ENCODE measurements at places on chromosomes 16 and 17.

- no peak for DNase-seq
Observed at GRCh38 chr17:13297183-13297582, 279.4 kb upstream of the ELAC2 start.

DNA sequence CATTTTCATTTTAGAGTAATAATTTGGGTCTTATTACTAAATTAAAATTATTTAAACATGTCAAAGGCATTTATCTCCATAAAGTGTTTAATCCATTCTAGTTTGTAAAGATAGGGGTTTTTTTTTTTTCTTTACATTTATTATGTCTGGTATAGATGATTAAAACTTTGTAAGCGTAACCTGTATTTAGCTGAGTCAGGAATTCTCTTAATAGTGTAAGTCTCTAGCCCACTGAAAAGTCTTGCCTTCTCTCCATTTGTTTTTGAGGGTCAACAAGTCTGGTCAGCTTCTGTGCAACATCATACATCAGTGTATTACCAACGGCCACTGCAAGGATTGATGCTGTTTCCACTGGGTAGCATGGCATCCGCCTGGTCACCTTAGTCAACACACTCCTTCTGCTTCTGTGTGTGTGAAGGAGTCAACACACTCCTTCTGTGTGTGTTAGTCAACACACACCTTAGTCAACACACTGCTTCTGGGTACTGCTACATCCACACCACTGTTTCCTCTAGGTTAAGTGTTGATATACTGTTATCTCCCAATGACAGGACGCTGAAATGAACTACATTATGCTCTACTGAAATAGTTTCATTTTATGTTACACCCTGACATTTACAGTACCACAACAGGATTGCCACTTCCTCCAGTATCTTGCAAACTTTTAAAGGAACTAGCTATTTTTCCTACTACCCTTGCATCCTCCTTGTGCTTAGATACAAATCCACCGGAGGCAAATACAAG is 37.3 kb upstream of the VWA3A start:
- DNase-seq, result no peak

GRCh38 chr17:54967621-54968261 is 713 bp downstream of the COX11 start:
- DNase-seq, result peak; percentile 14

- DNase-seq, result no peak
Observed at GRCh38 chr17:79785900-79786810, 8.2 kb downstream of the CBX2 start.

DNA sequence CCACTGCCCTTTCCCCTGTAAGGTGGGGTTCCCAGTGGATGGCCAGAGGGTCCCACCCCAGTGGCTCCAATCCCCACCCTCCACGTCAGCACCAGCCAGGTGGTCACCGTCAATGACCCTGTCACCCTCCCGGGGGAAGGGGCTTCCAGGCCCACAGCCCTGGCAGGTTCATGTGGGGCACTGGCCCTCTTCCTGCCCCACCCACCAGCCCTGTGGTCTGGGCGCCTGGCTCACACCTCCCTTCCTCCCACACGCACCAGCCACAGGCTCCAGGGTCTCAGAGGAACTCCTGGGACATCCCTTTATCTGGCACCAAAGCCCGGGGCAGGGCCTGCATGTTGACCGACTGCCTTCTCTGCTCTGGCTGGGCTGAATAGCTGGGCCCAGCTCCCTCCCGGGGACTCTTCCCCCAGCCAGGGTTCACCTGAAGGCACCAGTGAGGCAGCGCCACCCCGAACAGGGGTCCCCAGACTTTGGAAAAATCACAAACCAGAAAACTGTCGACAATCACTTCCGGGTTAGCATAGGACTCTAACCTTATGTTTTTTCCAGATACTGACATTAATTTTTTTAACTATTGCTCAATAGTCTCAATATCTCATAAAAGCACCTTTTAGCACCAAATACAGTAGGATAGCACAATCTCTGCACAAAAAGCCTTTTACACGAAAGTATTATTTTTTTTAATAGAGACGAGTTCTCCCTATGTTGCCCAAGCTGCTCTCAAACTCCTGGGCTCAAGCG is 21.9 kb upstream of the ZC3H18 start:
- no peak for DNase-seq

DNA sequence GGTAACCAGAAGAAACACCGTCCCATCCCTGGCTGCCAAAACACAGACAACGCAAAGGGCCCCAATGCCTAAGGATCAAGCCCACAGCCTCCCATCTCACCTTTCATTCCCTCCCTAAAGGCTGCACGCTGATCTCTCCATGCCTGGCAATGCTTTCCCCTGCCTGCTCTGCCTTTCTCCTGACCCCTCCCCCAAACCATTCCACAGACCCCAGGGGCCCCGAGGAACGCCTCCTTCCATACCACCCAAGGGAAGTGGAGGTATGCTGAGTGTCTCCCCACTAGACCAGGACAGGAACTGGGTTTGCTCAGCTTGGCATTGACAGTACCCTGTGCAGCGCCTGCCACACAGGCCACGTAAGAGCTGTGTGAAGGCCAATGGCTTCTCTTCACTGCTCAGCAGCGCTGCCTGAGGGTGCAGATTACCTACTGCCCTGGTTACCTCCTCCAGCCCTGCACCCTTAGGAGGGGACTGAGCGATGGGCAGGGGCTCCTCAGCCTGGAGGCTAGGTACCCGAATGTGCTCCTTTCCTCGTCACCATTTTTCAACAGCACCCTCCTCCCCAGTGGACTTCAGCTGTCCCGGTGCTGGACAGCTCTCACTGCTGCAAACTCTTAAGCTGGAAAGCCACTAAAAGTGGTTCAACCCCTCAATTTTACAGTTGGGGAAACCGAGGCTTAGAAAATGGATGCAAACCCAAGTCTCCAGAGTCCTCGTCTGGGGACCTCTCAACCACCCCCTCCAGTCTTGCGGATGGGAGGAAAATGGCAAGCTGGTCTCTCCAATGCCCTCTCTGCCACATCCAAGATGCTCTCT is 45.0 kb downstream of the SRCIN1 start:
- no peak for DNase-seq

DNA sequence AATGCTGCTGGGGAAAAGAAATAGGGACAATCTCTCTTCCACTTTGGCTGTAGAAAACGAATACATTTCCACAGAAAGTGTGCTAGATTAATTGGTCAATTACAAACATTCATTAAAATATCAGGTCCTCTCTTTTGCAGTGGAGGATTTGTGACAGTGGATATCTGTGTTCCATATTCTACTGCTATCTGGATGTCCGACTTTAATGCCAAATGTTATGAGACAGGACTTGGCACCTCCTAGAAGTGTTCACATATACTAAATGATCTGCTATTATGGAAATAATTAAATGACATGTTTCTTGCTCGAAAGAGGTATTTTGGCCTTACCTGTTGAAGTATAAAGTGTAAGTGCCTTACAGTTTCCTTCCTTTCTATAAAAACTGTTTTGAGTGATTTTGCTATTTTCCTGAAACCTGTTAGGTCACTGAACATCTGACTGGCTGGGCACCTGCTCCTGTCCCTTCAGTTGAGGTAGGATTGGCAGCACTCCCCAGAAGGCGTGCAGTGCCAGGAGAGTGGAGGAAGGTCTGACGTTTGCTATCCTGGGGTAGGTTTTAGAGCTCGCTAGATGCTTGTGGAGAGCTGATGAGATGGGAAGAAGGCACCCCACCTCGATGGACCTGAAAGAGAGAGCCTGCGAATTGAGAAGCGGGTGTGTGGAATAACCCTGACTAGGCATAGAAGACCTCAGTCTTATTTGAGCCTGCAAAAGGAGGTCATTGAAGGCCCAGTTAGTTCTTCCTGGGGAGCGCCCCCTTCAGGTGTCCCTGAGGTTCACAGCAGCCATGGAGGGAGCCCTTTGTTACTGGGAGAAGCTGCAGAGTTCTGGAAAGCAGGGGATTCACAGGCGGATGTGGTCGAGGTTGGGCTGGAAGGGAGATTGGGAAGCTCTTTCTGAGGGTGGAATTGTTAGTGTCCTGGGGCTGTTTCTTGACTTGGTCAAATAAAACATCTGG is 159.4 kb upstream of the ZNF267 start:
- DNase-seq, result no peak

GRCh38 chr16:58464047-58464915 is 35.7 kb upstream of the NDRG4 start:
- DNase-seq, result no peak

- no peak for DNase-seq
Observed at GRCh38 chr17:72299100-72299499, 178.3 kb downstream of the SOX9 start.

DNA sequence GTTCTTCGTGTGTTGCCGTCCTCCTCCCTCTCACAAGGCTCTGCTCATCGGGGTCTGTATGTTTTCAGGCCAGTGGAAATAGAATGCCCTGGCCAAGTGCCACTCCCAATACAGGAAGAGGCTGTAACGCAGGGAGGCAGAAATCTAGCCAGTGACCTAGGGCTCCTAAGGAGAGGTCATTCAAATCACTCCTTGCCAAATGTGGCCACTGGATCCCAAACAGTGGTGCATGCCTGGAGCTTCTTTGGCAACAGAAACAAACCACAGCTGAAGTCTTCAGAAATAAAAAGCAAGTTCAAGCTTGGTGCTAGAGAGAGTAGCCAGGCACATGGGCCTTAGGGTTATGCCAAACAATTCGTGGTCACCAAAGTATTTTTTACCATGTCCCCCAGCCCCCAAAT is 66.1 kb downstream of the SMG6 start:
- DNase-seq, result no peak

DNA sequence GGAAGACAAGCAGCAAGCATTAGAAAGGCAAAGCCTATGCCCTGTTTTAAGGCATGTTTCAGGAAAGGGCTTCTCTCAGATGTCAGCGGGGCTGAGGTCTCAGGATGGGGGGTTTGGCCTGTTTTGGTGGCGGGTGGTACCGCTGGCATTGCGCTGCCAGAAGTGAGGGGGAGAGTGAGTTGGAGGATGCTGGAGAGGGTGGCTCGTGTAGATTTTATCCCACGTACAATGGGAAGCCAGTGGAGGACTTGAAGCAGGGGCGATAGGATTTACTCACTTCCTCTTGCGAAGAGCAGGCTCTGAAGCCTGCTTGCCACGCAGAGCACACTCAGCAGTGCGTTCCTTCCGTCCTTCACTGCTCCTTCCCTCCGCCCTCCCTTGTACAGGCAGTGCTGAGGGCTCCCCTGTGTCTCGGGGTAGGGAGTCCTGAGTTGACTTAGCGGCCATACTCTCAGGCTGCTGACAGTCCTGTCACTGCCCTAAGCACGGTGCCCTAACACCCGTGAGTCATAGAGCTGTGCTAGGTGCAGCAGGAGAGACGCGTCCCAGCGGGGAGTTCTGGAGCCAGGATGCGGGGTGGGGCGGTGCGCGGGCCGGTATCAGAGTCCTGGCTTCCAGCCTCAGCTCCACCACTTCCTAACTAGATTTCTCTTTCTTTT is 113.1 kb downstream of the SNX29 start:
- DNase-seq, result peak; percentile 49

DNA sequence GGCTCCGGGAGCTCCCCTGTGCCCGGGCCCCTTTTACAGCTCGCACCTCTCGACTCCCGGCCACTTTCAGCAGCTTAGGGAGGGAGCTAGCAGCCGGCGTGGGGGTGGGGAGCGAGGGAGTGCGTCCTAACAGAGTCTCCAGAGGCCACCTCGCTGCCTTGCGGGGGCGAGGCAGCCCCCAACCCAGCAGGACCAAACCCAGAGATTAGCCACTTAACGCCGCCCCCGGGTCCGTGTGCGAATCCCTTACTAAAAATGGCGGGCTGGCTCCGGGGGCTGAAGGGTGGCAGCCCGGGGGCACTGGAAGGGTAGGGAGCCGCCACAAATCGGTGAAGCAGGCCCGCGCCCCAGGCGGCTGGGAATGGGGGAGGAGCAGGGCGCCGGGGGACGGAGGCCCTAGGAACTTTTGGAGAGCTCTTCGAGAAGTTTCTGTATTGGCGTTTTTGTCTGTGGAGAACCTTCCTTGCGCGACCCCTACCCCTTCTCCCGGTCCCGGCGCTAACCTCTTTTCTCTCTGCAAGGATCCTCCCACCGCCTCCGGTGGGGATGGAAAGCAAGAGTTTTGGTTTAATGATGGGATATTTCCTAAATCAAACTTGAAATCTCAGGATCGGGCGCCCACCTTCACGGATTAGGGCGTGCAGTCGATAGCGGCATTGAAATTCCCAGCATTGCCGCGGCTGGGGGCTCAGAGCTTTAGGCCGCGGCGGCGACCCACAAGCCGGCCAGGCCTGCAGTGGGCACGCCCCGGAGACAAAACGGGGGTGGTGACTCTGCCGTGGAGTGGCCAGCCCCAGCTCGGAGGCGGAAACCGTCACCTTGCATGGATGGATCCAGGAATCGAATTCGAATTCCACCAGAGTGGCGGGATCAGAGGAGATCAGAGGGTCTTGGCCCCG is 793 bp upstream of the IRX3 start:
- no peak for DNase-seq

GRCh38 chr16:57444711-57445110 is 2.5 kb downstream of the CIAPIN1 start:
- DNase-seq, result no peak

DNA sequence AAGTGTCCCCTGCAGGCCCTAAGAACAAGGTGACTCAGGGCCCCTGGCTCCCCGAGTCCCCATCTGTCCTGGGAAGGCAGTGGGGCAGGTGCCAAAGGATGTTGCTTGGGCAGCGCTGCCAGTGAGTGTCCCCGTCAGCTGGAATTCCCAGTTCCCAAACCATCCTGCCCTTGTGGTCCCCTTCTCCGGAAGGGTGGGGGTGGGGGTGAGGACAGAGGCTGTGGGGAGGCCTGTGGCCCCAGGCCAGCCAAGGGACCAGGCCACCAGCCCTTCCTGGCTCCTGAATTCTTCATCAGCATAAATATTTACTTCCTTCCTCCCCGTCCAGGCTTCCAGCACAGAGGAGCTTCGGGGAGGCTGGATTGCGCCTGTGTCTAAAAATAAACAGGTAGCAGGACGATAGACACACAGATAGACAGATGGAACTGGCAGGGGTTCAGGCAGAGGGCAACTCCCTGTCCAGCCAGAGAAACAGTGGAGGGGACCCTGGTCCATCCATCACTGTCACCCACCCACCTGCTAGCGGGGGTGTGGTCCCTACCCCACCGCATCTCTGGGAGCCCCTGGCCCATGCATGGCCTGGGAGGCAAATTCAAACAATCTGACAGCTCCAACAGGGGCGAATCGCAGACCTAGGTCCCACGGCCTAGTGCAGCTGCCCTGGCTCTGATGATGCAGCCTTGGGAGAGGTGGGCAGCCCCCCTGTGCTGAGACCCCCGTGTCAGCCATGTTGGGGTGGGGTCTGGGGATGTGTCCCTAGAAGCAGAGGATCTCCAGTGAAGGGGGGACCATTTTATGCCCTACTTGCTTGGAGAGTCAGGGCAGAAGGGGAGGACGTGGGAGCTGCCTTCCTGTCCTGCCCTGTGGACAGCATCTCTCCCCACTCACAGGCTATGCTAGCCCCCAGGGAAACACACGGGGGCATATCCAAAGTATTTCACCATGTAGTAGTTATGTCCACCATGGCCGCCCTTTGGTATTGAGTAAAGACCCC is 13.2 kb downstream of the GLIS2 start:
- no peak for DNase-seq

DNA sequence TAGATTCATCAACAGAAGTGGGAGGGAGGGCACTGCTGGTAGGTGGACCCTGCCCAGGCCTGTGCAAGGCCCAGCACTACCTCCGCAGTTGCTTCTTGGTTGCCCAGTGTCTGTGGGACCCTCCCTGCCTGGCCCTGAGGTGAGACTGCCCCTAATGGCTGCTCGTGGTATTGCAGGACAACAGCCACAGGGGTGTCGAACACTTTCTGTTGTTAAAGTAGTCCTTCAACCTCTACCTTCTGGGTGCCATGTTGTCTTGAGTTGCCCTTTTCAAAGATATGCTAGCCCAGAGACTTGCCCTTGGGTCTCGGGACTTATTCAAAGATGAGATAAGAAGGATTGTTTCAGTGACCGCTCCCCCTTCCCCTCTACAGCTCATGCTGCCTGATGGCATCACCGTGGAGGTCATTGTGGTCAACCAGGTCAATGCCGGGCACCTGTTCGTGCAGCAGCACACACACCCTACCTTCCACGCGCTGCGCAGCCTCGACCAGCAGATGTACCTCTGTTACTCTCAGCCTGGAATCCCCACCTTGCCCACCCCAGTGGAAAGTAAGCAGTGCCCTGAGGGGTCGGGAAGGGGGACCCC is 29.1 kb downstream of the AKAP1 start:
- peak; percentile 67 for DNase-seq
